ENCODE measurements at places on chromosomes 4 and X.

DNA sequence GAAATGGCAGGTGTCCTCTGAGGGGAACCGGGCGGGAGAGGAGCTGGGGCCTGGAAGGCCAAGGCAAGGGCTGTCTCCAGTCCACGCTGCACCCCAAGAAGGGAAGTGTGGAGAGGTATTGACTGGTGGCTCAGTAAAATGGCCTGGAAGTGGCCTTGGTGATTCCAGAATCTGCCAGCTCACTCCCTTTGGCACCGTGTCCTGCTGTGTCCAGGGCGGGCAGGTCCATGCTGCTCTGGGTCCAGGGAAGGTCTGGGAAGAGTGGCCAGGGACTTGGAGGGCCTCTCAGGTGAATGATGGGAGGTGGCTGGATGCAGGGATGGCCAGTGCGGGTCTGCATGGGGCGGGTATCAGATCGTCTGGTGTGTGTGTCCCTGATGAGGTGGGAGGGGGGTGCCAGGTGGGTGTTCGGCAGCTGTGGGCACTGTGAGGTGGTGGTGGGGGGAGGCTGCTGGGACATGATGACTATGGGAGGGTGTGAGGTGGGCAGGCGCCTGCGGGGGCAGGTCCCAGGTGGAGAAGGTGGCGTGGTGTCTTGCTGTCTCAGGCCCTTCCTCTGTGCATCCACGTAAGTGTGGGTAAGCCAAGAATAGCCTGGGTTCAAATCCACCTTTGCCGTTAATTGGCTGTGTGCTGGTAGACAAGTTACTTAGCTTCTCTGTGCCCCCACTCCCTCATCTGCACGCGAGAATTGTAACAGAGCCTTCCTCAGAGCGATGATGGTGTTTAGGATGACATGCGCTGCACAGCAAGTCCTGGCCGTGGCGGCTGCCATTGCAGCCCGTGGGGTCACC, 17.7 kb downstream of the RGS12 start:
- no peak for DNase-seq

DNA sequence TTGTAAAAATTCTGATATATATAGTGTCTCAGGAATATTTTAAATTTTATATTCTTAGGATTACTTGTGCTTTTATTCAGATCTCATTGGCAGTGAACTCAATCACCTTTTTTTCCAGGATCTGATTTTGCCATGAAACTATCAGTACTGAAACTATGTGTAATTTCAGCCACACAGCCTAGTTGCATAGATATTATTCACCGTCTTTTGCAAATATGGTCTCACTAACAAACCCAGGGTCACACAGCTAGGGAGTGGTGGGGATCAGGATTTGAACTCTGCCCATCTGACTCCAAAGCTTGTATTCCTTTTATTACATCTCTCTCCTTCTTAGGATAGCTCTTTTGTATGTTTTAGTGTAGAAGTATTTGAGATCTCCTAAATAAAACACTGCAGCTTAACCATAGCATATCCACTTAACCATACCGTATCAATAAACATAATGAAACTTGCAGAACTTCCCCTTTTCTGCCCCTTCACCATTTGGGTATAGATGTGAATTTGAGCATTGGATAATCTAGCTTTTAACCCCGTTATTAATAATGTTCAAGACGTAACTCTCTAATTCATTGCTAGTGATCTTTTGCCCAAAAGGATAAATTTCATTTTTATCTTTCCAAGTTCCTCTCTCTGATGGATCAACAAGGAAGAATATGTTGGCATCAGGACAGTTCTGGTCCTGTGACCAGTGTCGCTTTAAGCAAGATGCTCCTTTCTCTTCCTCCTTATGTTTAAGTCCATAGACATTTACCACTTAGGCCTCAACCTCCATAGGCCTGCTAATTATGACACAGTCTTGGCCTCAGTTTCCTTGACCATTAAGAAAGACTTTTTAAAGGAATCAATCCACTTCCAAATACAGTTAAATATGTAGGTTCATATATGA, 74.6 kb downstream of the RAPGEF2 start:
- no peak for DNase-seq

DNA sequence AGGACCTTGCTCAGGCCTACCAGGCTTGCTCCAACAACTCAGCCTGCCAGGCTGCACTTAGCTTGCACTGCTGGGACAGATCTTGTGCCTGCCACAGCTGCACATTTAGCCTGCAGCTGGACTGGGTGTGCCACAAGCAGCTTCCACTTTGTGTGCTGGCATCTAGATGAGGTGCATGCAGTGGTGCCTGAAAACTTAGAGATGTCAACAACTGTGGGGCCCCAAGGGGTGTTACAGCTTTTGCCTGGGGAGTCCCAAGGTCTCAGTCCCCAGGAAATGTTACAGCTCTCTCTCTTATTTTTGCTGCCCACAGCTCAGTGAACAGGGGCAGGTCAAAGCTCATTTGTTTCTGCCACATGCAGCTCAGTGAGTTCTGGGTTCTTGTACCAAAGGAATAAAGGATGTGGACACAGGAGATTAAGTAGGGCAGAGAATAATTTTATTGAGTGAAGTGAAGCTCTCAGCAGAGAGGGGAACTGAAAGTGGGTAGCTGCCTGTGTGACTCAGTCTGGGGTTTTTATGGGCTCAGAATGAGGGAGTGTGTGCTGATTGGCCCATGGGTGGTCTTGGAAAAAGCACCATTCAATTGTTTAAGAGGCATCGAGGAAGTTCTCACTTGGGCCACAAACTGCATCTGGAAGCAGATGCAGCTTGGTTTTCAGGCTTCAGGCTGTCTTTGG, 828.3 kb downstream of the TECRL start:
- DNase-seq: no peak

DNA sequence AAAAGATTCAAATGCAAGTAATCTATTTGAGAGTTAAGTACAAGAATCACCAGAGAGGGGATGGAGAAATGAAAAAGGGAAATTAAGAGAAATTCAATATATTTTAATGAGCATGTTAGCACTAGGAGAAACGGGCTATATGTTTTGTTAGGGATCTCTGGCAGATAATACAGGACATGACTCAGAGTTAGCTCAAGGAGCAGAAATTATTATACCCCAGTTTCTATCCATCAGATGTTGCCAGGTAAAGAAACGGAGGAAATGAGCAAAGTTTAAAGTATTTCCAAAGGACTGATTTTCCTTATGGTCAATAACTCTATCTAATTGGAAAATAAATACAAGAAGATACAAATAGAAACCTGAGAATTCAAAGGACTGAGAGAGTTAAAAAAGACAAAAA, 867.6 kb downstream of the TRAM1L1 start:
- no peak for DNase-seq

- DNase-seq: no peak
These were observed 152.1 kb downstream of the FMR1NB start for GRCh38 chrX:148133105-148133725.

- DNase-seq: no peak
These were observed 11.5 kb upstream of the CAMK2D start for GRCh38 chr4:113773014-113773413.

- no peak for DNase-seq
These were observed 3.1 kb upstream of the P2RY4 start for GRCh38 chrX:70262952-70263567.

- DNase-seq: no peak
These were observed 24.3 kb downstream of the TMEM154 start for GRCh38 chr4:152655272-152656129.

DNA sequence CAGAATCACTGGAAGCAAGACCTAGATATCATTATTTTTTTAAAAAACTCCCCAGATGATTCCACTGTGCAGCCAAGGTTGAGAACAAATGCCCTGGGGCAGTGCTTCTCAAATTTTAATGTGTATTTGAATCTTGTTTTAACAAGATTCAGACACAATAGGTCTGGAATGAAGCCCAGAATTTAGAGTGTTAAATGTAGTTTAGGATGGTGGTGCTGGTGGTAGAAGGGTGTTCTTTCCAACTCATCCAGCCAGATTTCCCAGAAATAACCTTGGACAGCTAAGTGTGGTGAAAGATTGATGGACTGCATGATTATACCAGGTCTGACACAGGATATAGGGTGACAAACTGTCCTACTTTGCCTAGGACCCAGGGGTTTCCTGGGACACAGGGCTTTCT, 120.1 kb upstream of the MED14 start:
- no peak for DNase-seq

DNA sequence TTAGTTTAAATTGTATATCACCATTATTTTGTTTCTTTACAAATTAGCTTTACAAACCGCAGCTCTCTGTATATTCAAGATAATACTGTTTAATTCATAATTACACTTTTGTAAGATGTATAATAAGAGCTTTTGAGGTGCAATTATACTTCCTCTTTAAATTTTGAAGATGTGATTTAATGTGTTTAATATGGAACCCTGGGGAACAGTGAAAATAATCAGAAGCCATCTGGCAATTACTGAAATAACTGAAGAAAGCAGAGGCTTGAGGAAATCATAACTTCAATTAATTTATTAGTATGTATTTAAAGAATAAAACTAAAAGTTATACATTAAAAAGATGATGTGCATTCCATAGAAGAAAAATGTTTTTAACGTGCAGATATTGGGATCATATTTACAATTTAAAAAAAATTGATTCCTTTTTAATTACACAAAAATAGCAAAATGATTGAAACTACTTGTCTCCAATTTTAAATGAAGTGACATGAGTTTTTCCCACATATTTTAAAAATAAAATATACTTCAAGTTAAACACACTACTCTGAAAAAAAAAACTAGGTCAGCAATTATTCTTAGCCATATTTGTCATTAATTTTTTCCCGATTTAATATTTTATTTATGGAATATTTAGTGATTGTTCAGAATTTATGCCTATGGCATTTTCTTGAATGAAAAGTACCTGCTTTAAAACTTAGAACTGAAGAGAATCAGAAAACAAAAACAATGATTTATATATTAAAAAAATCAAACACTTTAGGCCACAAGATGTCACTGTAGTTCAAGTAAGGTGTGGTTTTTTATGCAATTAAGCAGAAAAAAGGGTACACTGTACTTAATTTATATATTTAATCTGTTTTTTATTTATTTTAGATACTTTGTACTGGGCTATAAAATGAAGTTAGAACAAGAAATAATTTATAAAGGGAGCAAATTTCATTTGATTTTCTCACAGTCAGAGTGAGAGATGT, 942.7 kb upstream of the NDST4 start:
- no peak for DNase-seq

DNA sequence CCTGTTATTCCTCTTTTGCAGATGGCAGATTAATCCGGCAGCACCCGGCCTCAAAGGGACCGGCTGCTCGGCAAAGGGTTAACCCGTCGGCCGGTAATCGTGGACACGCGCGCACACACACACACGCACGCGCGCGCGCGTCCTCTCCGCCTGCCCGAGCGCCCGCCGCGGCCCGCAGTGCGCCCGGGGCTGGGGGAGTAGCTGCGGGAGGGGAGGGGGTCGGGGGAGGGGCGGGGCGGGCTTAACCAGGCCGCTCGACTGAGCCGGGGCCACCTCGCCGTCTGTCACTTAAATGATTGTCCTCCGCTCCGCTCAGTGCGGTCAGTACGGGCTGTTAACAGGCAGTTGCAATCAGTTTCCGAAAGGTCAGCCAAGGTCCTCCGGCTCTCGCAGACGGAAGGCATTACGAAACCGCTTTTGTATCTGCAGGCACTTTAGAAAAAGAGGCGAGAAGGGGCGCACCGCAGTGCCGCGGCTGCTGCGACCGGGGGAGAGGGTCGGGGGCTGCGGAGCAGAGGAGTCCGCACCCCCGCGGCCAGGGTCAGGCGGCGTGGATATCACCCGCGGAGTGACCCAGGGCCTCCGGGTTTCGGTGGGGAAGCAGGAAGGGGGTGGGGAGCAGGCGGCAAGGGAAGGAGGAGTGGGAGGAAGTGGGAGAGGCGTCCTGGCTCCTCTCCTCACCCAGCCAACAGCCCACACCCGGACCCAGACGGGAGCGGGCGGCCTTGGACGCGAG, 57.3 kb upstream of the BCOR start:
- no peak for DNase-seq

DNA sequence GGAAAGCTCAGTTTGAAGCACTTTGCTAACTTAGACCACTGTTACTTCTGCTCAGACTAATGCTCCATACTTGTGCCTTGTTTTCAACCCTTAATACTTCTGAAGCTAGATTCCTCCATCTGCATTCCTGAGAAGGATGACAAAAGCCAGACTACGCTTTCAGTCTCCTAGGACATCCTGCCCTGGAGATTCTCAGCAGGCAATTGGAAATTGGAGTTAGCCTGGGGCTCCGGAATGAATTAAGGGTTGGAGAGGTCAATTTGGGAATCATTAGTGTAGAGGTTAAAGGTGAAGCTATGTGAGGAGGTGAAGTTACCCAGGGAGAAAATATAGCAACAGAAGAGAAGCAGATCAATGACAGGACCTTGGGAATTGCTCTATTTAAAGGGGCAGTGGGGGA, 215.9 kb upstream of the MBNL3 start:
- DNase-seq: no peak

DNA sequence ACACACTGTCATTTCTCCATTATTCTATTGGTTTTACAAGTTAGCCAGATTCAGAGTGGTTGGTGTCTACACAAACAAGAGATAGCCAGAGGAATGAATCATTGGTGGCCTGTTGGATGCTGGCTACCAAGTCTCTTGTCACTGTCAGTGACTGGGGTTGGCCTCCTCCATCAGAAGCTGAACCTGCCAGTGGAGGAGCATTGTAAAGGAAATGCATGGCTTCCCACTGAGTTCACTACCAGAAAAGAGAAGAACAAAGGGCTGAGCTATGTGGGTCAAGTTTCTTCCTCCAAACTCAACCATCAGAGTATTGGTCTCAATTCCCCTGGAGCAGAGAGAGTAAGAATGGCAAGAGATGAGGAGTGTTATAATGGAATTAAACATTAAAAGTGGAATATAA, 26.5 kb upstream of the ANKRD50 start:
- no peak for DNase-seq

GRCh38 chr4:186723292-186724057, at the start of gene FAT1:
Gene FAT1 (minus strand): TSS chr4:186723856. CDS start chr4:186709827, 14,029 bp downstream.
- peak; percentile 15 for DNase-seq

DNA sequence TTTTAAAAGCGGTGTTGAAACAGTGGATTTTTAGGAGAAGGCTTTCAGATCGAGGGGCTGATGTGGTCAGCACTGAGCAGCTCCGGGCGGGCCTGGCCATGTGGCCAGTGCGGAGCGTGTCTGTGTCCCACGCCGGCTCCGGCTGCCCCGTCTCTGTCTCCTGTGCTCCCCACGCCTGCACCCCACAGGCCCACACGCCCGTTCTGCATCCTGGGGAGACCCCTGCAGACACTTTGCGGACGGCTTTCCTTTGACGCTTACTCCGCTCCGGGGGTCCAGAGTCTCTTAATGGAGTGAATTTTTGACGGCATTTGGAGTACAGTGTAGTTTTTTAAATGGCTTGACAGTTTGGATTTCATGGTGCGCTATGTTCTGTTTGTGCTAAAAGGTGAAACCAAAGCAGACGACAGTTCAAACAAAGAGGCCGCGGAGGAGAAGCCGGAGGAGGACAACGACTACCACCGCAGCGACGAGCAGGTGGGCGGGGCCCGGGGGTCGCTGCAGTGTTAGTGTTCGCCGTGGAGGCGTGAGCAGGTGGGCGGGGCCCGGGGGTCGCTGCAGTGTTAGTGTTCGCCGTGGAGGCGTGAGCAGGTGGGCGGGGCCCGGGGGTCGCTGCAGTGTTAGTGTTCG, 38.7 kb downstream of the PCGF3 start:
- DNase-seq: no peak

- no peak for DNase-seq
These were observed 32.7 kb downstream of the ACSL1 start for GRCh38 chr4:184792950-184793555.

- DNase-seq: no peak
These were observed 18.0 kb upstream of the CYP2U1 start for GRCh38 chr4:107913283-107913899.
